Vagina (tissue), 2 donors: ENCODE measurements at places on chromosomes 3 and 15. TPM values are rescaled to one million over a fixed set of nuclear protein-coding genes. Genes with fewer than 3 reads are reported as not detected.

GCSAM gene
- total RNA-seq: 1.5 TPM

LOXL1 gene
- 29.0 TPM for total RNA-seq

LRRIQ4 gene
- not detected for total RNA-seq

FBXW12 gene
- not detected for total RNA-seq

PPARG gene
- 28.5 TPM for total RNA-seq

GREM1 gene
- 122 TPM for total RNA-seq

SENP8 gene
- total RNA-seq: 3.9 TPM

CMTM7 gene
- 11.0 TPM for total RNA-seq

TNIK gene
- 5.9 TPM for total RNA-seq

SRGAP3 gene
- total RNA-seq: 20.6 TPM

GPR62 gene
- total RNA-seq: not detected

CDCP1 gene
- 27.5 TPM for total RNA-seq

TTLL13 gene
- not detected for total RNA-seq

STRA6 gene
- total RNA-seq: 0.98 TPM

SLC28A1 gene
- not detected for total RNA-seq

CEP152 gene
- 4.4 TPM for total RNA-seq

GOLGA8F gene
- total RNA-seq: not detected

TRPM1 gene
- total RNA-seq: not detected

ZKSCAN7 gene
- 2.7 TPM for total RNA-seq

KCNAB1 gene
- 3.9 TPM for total RNA-seq

TGM5 gene
- 8.3 TPM for total RNA-seq

PLSCR5 gene
- not detected for total RNA-seq

EPHB3 gene
- total RNA-seq: 17.7 TPM

HRG gene
- 0.25 TPM for total RNA-seq

SLC49A4 gene
- total RNA-seq: 15.7 TPM

NTRK3 gene
- 4.9 TPM for total RNA-seq

RLBP1 gene
- total RNA-seq: not detected

CTXN2 gene
- total RNA-seq: not detected

PIAS1 gene
- total RNA-seq: 88.1 TPM

CYP1A1 gene
- 1.5 TPM for total RNA-seq

RAD51 gene
- total RNA-seq: 4.2 TPM

ALDH1A3 gene
- total RNA-seq: 62.9 TPM

SERPINI1 gene
- 13.8 TPM for total RNA-seq

CLCN2 gene
- 8.1 TPM for total RNA-seq

CCDC80 gene
- total RNA-seq: 51.6 TPM

DUOX2 gene
- 20.6 TPM for total RNA-seq

ZPLD1 gene
- total RNA-seq: not detected

NR1I2 gene
- total RNA-seq: not detected

UBAP1L gene
- 5.4 TPM for total RNA-seq

INO80 gene
- total RNA-seq: 31.7 TPM

TEX55 gene
- not detected for total RNA-seq

ATP13A5 gene
- total RNA-seq: not detected

LRRN1 gene
- 1.7 TPM for total RNA-seq

CELF6 gene
- total RNA-seq: 7.1 TPM

CIB2 gene
- 13.0 TPM for total RNA-seq

ERICH6 gene
- total RNA-seq: not detected
